PC-9 (cell line): ENCODE measurements at places on chromosomes 5 and 9.

DNA sequence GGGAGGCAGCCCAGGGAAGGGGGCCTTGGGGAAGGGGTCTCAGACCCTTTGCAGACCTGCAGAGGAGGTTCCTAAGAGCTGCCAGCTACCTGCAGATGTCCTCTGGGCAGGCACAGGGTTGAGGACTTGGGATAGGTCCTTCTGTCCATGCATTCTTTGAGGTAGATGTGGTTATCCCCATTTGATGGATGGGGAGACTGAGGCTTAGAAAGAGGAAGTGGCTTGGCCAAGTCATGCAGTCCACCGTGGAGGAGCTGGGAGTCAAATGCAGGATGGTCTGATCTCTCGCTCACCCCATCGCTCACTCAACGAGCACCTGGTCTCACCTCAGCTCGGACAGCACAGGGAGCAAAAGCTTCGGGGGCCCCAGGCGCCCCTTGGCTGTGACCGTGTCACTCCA, 20.2 kb downstream of the ADAMTSL2 start:
- no peak for DNase-seq

DNA sequence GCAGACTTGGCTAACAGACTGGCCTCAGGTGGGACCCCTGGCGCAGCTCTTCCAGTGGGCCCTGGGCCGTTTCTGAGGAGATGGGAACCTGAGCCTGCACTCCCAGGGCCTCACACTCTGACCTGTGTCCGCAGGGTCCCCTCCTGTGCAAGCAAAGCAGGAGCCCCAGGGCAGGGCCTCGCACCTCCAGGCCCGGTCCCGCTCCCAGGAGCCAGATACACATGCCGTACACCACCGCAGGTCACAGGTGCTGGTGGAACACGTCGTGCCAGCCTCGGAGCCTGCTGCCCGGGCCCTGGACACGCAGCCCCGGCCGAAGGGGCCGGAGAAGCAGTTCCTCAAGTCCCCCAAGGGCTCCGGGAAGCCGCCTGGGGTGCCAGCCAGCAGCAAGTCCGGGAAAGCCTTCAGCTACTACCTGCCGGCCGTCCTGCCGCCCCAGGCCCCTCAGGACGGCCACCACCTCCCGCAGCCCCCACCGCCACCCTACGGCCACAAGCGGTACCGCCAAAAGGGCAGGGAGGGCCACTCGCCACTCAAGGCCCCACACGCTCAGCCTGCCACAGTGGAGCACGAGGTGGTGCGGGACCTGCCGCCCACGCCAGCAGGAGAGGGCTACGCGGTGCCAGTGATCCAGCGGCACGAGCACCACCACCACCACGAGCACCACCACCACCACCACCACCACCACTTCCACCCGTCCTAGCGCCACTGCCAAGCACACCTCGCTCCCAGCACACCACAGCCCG, 29.2 kb downstream of the NKD2 start:
- no peak for DNase-seq

GRCh38 chr5:149684371-149684770, 45.7 kb upstream of the PPARGC1B start:
- no peak for DNase-seq

DNA sequence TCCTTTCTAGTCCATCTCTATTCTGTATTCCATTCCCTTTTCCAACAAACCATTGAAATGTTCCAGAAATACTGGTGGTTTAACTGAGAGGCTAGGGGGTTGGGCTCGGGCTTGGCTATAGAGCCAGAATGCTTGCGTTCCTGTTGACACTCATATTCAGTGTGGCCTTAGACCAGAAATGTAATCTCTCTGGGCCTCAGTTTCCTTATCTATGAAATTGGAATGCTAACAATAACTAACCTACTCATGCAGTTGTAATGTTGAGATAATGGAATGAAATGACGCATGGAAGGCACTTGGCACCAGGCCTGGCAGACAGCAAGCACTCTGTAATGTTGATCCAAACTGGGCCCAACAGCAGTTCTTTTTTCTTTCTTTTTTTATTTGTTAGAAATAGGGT, 26.8 kb downstream of the JADE2 start:
- DNase-seq, result peak; percentile 63

- no peak for DNase-seq
Observed at GRCh38 chr5:68494771-68495170, 279.2 kb downstream of the PIK3R1 start.

GRCh38 chr9:135253305-135254004, 166.0 kb downstream of the OLFM1 start:
- DNase-seq, result no peak

- no peak for DNase-seq
Observed at GRCh38 chr5:113508756-113509155, 4.7 kb upstream of the YTHDC2 start.

DNA sequence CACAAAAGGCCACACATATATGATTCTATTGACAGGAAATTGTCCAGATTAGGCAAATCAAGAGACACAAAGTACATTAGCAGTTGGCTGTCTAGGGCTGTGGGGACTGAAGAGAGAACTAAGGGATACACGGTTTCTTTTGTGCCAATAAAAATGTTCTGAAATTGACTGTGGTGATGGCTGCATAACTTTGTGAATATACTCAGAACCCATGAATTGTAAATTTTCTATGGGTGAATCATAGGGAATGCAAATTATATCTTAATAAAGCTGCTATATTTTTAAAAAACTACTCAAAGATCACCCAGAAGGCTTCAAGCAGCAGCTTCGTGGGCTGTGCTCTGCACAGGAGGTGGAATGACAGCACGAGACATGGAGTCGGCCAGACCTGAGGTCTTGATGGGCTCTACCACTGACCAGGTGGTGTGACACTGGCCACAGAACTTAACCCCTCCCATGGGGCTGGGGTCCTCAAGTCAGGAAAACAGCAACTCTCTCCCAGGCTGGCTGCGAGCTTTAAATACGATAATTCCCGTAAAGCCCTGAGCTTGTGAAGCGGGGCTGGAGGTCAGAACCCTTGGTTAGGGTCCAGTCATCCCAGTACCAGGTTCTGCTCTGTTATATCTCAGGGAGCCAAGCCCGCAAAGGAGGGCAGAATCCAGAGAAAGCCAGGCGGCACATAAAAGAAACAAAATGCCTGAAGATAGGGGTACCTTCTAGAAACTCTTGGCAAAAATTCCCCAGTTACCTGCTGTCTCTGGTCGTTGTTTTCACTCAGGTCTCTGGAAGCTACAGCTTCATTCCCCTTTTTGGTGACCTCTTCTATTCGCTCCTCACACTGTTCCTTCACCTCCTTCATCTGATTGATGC, 59.1 kb downstream of the GOLM1 start:
- DNase-seq, result no peak

DNA sequence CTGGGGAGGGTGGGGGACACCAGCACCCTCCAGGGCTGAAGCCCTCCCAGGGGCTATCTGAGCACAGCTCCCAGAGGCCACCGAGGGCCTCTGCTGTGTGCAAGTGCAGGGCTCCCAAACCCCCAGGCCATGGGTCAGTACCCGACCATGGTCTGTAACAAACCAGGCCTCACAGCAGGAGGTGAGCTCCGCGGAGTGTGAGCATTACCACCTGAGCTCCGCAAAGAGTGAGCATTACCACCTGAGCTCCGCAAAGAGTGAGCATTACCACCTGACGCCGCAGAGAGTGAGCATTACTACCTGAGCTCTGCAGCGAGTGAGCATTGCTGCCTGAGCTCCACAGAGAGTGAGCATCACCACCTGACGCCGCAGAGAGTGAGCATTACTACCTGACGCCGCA, 152.9 kb upstream of the IRX2 start:
- DNase-seq, result no peak

DNA sequence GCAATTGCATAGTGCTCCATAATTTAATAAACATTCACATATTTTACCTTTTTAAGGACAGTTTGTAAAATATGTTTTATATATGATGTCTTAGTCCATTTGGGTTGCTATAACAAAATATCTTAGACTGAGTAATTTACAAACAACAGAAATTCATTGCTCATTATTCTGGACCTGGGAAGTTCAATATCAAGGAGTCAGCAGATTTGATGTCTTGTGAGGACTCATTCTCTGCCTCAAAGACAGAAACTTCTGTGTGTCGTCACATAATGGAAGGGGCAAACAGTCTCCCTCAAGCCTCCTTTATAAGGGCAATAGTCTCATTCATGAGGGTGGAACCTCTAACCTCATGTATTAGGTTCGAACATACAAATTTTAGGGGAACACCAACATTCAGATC, 455.9 kb downstream of the TAF11L14 start:
- peak; percentile 13 for DNase-seq

GRCh38 chr9:135239100-135239768, 151.8 kb downstream of the OLFM1 start:
- no peak for DNase-seq

GRCh38 chr9:72131206-72131605, 18.0 kb upstream of the GDA start:
- DNase-seq, result no peak

DNA sequence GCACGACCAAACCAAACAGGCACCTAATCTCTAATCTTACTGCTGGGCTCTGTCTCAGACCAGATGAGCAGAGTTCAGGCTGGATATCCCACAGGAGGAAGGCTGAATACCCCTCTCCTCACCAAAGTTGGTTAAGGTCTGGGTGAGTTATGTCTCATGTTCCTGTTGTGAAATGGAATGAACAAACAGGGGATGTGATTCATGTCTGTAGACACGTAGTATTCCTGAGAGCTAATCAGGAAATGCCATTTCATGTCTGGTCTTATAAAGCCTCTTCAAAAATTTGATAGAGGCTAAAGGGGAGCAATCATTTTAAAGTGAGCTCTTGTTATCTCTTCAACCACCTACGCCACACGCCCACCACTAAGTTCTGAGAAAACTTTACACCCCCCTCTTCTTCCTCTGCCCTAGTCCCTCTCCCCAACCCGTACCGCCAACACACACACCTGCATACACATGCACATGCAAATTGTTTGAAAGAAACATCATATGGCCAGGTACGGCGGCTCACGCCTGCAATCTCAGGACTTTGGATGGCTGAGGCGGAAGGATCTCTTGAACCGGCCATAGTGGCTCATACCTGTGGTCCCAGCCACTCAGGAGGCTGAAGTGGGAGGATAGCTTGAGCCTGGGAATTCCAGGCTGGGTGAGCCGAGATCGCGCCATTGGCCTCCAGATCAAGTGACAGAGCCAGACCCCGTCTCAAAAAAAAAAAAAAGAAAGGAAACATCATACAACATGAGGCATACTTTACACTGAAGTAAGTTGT, 69.8 kb upstream of the RAI14 start:
- peak; percentile 74 for DNase-seq

DNA sequence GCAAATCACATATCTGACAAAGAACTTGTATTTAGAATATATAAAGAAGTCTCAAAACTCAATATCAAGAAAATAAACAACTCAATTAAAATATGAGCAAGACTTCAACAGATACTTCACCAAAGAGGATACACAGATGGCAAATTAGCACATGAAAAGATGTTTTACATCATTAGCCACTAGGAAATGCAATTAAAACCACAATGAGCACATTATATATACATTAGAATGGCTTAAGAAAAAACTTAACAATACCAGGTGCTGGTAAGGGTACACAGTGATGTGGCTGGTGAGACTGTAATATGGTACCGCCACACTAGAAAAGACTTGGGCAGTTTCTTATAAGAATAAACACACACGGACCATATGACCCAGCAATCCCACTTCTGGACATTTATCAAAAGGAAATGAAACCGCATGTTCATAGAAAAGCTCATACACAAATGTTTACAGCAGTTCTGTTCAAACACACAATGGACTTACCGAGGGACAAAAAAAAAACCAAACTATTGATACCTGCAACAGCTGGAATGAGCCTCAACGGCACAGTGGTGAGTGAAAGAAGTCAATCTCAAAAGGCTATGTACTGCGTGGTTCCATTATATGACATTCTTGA, 27.6 kb downstream of the SEMA4D start:
- no peak for DNase-seq

DNA sequence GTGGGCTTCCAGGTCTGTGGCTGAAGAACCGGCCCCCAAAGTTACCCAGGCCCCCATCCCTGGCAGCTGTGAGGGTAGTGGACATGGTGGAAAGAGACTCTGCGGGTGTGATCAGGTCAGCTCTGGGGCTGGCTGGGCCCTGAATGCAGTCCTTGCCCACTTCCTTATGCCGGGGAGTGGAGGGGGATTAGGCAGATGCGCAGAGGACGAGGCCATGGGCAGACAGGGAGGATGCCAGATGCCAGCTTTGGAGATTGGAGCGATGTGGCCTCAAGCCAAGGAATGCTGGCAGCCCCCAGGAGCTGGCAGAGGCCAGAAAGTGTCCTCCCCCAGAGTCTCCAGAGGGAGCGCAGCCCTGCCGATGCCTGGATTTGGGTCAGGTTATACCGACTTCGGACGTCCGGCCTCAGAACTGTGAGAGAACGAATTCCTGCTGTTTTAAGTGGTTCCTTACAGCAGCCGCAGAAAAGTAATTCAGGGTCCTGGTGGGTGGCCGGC, 69.8 kb downstream of the ADAMTS2 start:
- DNase-seq, result no peak

- DNase-seq, result no peak
Observed at GRCh38 chr9:127837346-127837745, 17.1 kb downstream of the ENG start.

- DNase-seq, result no peak
Observed at GRCh38 chr5:36521838-36522745, 84.3 kb upstream of the SLC1A3 start.

DNA sequence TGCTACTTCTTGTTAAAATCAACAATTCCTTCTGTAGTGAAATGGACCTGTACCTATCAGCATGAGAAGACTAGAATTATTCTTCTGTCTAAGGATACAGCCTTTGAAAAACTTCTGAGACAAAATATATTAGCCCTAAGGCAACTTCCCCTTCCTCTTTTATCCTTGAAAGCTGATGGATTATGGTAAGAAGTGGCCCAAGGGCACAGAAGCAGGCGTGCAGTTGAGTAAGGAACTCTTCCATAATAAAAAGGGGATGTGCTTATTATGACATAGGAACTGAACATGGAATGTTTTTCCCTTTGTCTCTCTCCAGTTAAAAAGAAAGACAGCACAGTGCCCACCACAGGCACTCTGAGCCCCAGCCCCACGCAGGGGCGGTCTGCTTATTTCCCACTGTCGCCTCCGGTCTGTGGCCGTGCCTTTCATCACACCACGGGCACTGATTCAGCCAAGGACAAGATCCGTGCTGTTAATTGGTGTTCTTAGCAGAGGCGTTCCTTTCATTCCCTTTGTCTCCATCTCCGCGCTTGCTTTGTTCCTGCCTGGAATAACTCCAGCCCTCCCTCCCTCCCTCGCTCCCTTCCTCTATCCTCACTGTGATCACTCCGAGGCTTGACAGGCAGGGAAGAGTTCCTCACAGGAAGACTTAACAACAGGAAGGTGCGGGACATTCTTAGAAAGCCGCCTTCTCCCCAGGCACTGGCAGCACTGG, 135.9 kb upstream of the OTULINL start:
- DNase-seq, result no peak

DNA sequence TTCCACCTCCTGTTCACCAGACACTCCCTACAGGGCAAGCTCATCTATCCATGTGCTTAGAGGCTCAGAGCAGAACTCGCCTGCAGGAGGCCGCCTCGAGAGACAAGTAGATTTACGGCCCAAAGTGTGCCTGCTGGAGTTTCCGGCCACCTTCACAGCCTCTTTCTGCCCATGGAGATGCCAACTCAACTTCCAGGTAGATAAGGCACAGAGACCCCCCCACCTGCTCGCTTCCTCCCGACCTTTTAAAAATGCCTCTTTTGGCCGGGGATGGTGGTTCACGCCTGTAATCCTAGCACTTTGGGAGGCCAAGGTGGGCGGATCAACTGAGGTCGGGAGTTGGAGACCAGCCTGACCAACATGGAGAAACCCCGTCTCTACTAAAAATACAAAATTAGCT, 46.6 kb downstream of the EXD3 start:
- DNase-seq, result no peak
